Stimulated activated CD4-positive, alpha-beta T cell treated with anti-CD3 and anti-CD28 coated beads, TNF-alpha, amount 100 ng/mL, for 4 hours (primary cell): ENCODE measurements at places on chromosomes 12 and 14.

DNA sequence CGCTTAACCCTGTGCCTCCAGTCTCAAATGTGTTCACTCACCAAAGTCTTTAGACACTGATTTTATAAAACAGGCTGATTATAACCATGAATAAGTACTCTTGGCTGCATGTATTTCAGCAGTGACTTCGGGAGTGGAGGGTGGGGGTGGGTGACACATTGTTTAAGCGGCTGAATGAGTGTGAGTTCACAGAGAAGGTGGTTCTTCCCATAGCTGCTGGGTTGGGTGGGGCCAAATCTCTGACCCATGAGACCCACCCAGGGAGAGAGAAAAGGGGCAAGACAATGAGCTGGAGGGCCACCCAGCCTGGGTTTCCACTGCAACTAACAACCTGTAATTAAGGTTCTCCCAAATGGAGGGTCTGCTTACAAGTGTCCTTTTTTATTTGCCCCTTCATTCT is 96.4 kb downstream of the SYNE3 start:
- no peak for DNase-seq

DNA sequence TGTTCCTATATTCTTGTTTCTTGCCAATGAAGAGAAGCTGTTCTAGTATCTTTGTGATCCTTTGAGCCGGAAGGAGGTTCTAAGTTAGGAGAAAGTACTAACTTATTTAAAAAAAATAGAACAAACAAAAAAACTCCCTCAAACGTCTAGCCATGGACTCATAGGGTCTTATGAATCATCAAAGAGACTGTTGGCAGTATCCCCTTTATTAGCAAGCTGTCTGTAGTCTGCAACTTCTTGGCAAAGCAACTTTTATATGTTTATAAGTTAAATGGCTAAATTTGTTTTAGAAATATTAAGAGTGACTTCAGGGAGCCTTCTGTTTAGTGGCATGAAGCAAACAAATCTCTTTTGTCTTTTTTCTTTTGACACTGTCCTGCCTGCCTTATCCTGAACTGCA is 291.9 kb downstream of the FUT8 start:
- DNase-seq, result no peak

DNA sequence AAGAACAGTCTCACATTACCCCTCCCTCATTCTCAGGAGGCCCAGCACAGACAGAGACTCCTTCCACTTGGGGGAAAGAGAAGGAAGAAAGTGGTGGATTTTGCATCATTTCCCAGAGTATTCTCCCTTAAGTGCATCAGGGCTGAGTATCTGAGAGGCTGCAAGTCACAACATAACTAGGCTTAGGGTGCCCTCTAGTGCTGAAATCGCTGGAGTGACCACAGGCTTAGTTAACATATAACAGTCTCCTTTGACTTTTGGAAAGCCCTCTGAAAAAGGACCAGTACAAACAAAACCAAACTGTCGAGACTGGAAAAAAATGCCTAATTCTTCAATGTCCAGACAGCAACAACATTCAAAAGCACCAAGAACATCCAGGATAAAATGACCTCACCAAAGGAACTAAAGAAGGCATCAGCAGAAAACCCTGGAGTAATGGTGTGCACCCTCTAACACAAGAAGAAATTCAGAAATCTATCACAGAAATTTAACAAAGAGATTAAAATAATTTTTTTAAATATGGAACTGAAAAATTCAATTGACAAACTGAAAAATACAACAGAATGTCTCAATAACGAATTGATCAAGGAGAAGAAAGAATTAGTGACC is 412.3 kb downstream of the RPS29 start:
- DNase-seq, result no peak

GRCh38 chr14:56686416-56686815 is 106.8 kb downstream of the TMEM260 start:
- DNase-seq, result no peak

DNA sequence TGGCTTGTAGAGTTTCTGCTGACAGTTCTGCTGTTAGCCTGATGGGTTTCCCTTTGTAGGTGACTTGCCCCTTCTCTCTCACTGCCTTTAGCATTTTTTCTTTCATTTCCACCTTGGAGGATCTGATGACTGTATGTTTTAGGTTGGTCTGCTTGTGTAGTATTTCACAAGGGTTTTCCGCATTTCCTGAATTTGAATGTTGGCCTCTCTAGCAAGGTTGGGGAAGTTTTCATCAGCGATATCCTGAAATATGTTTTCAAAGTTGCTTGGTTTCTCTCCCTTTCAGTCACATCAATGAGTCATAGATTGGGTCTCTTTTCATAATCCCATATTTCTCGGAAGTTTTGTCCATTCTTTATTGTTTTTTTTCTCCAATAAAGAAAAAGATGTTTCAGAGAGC is 11.4 kb downstream of the NOPCHAP1 start:
- DNase-seq, result no peak

- no peak for DNase-seq
These were observed 7.6 kb downstream of the CEP170B start for GRCh38 chr14:104872469-104873341.

- no peak for DNase-seq
These were observed 191.6 kb downstream of the DUSP6 start for GRCh38 chr12:89160716-89161123.
